ENCODE measurements at places on chromosomes 2 and 18.

DNA sequence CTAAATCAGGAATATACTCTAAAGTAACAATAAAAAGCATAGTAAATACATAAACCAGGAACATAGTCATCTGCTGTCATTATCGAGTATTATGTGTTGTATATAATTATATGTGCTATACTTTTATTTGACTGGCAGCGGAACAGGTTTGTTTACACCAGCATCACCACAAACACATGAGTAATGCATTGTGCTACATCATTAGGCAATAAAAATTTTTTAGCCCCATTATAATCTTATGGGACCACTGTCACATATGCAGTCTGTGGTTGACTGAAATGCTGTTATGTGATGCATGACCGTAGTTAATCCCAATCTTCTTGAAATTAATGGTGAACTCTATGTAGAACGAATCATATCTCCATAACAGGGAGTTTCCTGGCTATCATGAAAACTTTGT, 136.7 kb upstream of the ZFP36L2 start:
- DNase-seq, result no peak

DNA sequence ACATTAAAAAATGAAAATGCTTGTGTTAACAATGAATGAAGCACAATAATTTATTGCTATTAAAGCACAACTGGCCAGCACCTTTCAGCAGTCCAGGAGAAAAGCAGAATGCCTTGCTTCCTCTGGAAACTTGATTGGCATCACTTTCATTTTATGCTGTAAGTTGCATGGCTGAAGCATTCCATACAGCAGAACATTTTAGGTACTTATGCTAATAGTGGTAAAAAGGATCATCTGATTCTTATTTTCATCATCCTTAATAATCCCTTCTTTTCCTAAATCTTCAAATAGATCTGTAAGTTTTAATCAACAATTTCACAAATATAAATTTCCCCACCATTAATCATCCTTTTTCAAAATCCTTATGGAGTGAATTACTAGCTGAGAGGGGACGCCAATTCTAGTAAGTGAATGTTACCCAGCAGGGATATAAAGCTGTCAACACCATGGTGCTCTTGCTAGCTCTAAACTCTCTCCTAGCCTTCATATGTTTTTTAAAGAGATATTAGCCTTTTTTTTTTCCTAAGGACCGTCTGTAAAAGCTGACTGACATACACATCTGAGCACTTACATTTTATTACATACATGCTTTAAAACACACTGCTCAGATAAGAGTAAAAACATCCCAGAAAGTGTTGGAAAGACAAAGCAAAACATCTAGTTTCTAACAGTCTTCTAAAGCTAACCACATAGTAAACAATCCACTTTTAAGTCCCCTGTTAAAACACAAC, 5.3 kb downstream of the SATB2 start:
- no peak for DNase-seq

DNA sequence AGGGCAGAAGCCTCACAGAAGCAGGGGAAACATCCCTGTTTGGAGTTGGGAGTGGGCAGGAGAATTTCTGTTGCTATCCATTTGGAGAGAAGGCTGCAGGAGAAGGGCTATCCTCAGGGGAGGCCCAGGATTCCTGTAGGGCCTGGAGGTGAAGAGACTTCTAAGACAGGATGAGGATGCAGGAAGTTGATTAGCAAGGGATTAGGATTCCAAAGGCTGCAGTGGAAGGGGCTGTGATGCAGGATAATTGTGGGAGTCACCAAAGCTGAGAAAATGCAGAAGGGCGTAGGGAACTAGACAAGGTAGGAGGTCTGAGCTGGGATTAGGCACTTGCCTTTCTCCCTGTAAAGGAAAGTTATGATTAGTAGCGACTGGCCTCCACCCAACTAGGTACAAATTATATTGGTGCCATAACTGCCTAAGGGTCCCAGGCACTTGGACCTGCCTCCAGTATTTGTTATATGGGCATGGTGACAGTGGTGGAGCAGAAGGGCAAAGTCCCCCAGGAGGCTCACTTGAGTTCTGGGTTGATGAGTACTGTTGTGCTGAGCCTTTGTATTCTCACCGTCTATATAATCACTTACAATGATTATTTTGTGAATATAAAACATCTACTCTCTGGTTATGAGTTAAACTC, 96.4 kb upstream of the MSTN start:
- DNase-seq, result peak; percentile 19

DNA sequence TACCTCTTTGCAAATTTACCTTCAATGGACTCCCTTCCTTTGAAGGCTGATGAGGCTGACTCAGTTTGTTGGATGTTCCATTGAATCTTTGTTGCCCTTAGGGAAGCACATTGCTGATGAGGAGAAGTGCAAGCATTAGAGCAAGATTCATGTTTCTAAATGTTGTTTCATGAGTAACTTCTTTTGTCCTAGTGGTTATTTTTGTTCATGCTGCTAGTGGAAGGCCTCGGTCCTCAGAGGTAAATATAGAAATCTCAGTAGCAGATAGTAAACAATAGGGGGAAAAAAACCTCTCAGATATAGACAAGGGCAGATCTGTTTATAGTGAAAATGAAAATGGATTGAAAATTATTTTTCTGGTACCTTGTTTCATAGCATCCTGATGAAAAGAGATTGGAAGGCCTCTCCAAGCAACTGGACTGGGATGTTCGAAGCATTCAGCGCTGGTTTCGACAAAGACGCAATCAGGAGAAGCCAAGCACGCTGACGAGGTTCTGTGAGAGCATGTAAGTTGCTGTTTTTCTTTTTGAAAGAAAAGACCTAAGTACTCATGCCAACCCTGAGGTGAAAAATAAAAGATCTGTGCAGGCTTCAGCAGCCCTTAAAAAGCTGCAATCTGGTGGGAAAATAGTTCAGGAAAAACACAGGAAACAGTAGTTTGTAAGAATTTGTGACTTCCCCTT, 104.9 kb downstream of the CERS6 start:
- no peak for DNase-seq

All from iPS-NIHi11 (cell line).